LHCN-M2 (cell line): ENCODE measurements at places on chromosomes 7 and 10. TPM values are rescaled to one million over a fixed set of nuclear protein-coding genes. Genes with fewer than 3 reads are reported as not detected.

The PDK4 gene
- 0.45 and 0.46 TPM in 2 replicates for total RNA-seq

The TMEM229A gene
- not detected in 2 replicates for total RNA-seq

The CPA4 gene
- 90.5 and 118 TPM in 2 replicates for total RNA-seq

The ITIH5 gene
- not detected in 2 replicates for total RNA-seq

The LEP gene
- total RNA-seq: not detected in 2 replicates

The NUP42 gene
- total RNA-seq: 41.6 and 50.7 TPM in 2 replicates

The SH2D4B gene
- not detected in 2 replicates for total RNA-seq

The PALD1 gene
- 0.38 and 0.40 TPM in 2 replicates for total RNA-seq

The NANOS1 gene
- 0.45 and 0.98 TPM in 2 replicates for total RNA-seq

The CYP26C1 gene
- total RNA-seq: not detected in 2 replicates

The NRG3 gene
- not detected in 2 replicates for total RNA-seq

The CNNM1 gene
- total RNA-seq: 0.17 and 0.32 TPM in 2 replicates

The RAB19 gene
- not detected in 2 replicates for total RNA-seq

The TPST1 gene
- total RNA-seq: 53.6 and 68.8 TPM in 2 replicates

DNA sequence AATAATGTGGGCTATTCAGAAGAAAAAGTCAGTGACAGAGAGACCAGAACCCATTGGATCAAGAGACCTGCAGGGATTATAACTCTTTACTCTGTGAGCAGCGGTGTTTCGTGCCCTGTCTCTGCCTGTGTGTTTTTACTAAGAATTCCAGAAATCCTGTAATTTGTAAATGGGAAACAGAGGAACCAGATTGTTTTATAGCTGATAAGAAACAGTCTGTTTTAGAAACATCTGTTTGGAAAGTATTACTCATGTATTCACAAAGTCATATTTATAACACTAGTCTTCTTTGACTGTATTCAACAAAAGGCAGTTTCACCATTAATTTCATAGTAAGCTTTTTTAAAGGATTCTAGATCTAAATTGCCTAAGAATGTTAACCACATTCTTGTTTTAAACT is 30.0 kb upstream of the VDAC2 start:
- no peak for DNase-seq

DNA sequence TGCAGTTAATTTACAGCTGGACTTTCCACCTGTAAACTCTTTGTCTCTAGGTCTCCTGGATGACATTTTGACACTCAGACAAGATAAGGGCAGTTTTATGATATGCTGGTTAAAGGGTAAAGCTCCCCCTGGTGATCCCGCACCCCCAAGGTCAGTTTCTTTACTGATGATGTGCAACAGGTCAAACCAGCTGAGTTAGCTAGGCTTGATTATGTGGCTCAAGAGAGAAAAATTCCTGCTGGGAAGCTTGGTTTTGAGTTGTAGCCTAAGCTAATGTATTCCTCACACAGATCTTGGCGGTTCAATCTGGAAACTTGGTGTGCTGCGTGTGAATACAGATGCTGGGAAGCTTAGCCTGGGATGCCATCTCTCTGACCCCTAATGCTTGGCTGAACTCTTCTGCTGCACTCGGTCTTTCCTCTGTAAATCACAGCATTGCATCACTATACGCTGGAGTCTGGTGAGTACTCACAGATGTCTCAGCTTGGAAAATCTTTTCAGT is 11.4 kb upstream of the AKR1D1 start:
- peak; percentile 31 for DNase-seq

GRCh38 chr7:127754457-127754856 is 102.5 kb downstream of the SND1 start:
- DNase-seq: peak; percentile 29

DNA sequence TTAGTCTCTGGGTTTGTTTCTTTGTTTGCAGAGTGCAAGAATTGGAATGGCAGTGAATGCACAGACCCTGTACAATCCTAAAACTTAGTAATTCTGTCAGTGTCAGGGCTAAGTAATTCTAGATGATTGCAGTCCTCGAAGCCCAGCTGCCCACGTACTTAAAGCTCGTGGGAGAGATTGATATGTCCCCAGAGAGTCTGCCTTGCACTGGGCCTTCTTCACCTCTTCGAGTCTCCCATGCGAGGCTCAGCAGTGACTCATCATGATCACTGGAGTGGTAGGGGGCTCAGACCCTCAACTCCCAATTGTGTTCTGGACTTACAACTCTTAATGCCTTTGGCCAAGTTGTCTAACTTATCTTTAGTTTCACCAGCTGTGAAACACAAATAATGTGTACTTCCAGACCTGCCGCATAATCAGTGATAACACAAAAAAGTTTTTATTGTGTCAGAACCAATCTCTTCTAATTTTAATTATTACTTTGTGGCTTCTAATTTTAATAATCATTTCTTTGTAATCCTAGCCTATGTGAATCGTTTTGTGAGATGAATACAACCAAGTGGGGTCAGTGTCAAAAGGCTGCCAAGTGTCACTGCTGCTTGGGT is 345.6 kb upstream of the LRGUK start:
- no peak for DNase-seq

GRCh38 chr7:151378011-151378410 is 31.8 kb downstream of the WDR86 start:
- no peak for DNase-seq

GRCh38 chr10:124078028-124078427 is 15.4 kb downstream of the CHST15 start:
- no peak for DNase-seq

DNA sequence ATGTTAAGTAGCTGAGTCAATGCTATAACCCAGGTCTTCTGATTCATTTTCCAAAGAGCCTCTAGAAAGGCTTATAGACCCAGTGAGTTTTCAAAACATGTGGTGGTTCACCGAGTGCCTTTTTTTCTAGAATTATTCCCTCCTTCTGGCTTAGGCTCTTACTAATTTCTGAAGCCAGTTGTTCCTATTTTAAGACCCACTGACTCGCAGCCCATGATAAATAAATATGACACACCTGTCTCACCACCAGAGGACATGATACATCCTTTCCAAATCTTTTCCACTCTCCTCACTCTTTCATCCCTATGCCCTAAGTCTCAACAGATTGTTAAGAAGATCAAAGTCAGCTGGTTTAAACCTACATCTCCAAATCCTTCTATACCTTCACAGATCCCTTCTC is 126.0 kb upstream of the WNT16 start:
- peak; percentile 80 for DNase-seq

- DNase-seq: peak; percentile 23
These were observed 1.1 kb downstream of the ZNF777 start for GRCh38 chr7:149459540-149460452.

DNA sequence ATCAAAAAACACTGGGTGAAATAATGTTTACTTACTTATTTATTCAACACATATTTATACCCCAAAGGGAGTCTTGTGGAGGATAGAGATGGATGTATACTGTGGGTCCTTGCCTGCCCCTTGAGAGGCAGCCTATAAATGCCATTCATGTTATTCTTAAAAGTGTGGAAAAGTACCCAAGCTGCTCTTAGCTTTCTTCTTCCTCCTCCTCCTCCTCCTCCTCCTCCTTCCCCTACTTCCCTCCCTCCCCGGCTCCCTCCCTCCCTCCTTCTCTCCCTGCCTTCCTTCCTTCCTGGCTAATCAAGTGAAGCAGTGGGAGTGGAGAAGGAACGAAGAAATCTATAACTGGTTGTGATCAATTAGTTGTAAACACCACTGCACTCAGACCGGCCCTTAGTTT is 21.2 kb upstream of the IGF2BP3 start:
- DNase-seq: no peak

DNA sequence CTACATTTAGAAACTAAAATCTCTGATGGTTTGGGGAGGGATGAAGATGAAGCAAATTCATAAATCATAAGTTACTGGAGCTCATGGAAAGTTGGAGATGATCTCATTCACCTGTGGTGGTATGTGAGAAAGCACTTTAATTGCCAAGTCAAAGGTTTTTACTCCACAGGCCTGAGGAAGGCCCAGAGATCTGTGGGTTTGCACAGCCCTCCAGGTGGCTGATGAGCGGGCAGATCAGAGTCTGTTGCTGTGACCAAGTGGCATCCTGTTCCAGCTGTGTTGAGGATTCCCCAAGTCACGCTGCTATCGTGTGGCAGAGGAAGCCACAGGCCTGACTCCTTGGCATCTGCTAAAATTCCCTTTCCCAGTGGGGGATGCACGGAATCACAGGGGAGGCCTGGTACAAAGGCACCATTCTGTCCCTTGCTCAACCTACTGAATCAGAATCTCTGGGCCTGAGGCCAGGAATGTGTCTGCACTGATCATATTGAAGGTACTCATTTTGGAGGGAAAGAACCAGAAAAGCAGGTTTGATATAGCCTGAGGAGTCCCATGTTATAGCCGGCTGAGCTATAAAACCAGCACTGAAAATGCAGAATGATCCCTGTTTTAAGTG is 19.7 kb upstream of the DDC start:
- DNase-seq: no peak

DNA sequence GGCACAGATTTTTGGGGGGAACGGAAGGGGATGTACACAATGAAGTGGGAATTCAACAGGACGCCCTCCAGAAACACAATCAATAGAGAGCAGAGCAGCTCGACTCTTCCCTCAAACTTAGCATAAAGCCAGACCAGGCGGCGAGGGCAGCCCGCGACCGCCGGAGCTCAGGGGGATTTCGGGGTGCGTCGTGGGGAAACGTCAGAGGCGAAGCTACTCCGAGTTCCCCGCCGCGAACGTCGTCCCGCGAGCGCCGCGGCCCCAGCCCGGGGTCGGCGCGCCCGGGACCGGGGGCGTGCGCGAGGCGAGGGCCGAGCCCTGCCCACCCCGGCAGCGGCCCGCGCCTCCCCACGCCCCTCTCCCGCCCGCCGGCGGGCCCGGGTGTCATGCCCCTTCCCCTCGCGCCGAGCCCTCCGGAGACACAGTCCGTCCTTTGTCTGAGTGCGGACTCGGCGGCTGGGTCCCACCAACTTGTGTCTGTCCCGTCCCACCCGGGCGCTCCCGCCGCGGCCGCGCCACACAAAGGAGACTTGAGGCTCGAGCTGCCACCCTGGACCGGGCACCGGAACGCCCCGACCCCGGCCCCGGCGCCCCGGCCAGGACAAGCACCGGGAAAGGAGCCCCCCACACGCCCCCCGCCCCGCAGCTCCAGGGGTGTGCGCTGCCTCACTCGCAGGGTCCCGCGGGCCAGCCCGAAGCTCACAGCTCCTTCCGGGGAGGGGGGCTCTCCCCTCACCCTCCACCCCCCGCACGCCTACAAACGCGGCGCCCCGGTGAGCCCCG is 634 bp downstream of the EZH2 start:
- DNase-seq: peak; percentile 15

DNA sequence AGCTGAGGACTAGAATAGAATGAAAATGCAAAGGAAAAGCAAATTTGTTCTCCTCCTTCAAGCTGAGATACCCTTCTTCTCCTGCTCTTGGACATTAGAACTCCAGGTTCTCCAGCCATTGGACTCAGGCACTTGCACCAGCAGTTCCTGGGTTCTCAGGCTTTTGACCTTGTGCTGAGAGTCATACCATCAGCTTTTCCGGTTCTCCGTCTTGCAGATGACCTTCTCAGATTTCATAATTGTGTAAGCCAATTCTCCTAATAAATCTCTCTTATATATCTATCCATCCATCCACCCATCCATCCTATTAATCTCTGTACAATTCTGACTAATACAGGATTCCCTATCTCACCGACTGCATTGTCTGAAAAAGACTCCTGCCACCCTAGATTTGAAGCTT is 108.3 kb downstream of the AHR start:
- DNase-seq: peak; percentile 66

GRCh38 chr10:72567889-72568640 is 57.8 kb downstream of the MICU1 start:
- DNase-seq: peak; percentile 43

DNA sequence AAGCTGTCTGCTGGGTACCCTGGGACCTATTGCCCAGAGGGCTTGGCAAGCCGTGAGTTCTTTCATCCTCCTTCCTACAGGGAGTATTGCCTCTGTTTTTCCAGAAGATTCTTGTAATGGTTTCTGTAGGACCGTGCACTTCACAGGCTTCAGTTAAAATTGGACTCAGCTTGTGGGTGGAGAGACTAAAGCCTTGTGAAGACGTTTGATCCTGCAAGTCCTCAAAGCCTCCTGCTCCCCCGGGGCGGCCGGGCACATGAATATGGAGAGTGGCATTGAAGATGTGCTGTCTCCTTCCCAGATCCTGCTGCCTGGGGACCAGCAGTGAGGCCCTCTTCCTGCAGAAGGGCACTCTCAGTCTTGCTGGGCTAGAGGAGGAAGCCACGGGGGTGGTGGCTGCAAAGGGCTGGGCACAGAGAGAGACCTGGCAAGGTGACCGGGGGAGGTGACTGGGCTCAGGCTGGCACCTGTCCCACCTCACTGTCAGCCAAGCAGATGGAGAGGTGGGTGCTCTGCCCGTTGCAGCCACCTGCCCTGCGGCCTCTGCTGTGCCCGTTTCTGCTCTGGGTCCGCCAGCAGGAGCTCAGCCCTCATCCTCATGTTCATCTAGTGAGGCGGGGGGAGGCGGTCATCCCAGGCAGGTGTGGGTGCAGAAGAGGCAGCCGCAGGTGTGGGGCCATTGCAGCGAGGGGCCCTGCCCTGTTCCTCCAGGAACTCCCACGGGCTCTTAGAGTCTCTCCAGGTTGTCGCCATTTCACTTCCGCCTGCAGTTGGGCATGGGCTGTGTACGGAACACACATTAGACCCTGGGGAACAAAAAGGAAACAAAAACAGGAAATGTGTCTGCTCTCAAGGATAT is 55.7 kb downstream of the TMEM209 start:
- DNase-seq: no peak

- no peak for DNase-seq
These were observed 74.4 kb downstream of the GLCCI1 start for GRCh38 chr7:8042796-8043535.

- DNase-seq: peak; percentile 29
These were observed 34.2 kb downstream of the TFPI2 start for GRCh38 chr7:93856323-93856722.

- no peak for DNase-seq
These were observed 148.2 kb upstream of the SLC26A5 start for GRCh38 chr7:103594186-103594585.

- DNase-seq: no peak
These were observed 93.8 kb downstream of the ADAM12 start for GRCh38 chr10:126294451-126294850.

- DNase-seq: peak; percentile 99
These were observed 143.2 kb downstream of the JAZF1 start for GRCh38 chr7:28037220-28038010.

GRCh38 chr7:17134786-17135185 is 163.7 kb upstream of the AHR start:
- no peak for DNase-seq

- no peak for DNase-seq
These were observed 72.8 kb upstream of the MTPN start for GRCh38 chr7:136049818-136050461.

DNA sequence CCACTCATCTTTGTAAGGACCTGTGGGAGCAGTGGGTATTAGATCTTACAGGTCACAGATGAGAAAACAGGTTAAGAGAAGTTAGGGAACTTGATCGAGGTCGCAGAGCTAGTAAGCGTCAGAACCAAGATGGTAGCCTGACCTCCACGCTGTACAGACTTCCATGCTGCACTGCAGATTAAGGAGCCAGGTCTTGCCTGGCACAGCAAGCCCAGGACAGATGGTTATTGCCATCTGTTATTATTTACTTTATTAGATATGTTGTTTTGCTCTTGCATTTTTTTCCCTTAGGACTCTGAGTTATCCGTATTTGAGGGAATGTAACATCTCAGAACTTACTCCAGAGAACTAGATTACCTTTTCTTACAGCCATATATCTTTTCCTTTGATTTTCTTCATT is 147.2 kb downstream of the NSUN6 start:
- DNase-seq: no peak
